ENCODE measurements at places on chromosomes 1 and 21.
A peak's percentile ranks its signal among the peaks of the same experiment; 100 is the strongest.

GRCh38 chr1:221881805-221882581 is 140.1 kb upstream of the DUSP10 start:
- no peak for DNase-seq

DNA sequence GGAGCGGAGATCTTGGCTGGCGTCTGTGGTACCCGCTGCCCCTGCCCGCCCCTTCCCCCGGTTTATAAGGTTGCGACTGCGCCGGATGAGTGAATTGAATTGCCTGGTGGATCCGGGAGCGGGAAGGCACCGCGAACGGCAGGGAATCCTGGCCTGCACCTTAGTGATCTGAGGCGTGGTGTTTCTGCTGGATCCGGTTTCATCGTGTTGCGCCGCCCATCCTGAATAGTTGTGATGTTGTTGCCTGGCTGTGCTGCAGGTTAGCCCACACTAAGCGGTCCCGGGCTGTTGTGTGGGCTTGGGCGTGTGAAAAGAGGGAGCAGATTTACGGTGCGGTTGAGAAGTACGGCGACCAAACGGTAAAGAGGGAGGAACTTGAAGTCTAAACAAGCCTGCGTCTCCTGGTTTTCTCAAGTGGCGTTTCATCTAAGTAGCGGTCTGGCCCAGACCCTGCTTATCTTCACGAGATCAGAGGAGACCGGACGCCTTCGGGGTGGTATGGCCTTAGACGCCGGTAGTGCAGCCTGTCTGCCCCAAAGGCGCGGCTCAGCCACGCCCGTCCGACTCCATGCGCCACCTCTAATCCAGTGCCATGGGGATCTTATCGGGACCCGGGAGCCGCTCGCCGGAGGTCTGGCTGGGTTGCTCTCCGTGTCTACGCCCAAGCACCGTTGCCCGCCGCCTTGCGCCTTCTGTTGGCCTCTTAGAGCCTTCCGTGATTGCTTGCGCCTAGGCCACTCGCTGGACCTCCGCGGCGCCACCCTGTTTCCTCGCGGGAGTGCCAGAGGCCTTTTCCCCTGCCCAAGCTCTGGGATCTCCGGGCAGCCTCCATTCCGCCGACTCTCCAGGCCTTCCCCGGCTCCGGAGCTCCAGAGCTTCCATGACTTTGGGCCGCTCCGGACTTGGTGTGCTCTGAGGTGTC is 87.5 kb upstream of the RHOU start:
- no peak for DNase-seq

DNA sequence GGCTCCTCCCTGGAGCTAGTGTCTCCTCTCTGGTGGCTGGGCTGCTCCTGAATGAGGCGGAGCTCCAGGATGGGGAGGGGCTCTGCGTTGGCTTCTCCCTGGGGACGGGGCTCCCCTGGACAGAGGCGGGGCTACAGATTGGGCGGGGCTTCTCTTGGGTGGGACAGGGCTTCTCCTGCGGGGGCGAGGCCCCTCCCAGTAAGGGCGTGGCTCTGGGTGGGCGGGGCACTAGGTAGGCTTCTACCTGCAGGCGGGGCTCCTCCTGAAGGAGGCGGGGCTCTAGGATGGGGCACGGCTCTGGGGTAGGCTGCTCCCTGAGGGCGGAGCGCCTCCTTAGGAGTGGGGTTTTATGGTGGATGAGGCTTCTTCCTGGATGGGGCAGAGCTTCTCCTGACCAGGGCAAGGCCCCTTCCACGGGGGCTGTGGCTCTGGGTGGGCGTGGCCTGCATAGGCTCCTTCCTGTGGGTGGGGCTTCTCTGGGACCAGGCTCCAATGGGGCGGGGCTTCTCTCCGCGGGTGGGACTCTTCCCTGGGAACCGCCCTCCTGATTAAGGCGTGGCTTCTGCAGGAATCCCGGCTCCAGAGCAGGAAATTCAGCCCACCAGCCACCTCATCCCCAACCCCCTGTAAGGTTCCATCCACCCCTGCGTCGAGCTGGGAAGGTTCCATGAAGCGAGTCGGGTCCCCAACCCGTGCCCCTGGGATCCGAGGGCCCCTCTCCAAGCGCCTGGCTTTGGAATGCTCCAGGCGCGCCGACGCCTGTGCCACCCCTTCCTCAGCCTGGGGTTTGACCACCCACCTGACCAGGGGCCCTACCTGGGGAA is 22.7 kb upstream of the ARF1 start:
- DNase-seq: no peak

GRCh38 chr1:182428043-182428442 is 21.9 kb upstream of the RGSL1 start:
- no peak for DNase-seq

DNA sequence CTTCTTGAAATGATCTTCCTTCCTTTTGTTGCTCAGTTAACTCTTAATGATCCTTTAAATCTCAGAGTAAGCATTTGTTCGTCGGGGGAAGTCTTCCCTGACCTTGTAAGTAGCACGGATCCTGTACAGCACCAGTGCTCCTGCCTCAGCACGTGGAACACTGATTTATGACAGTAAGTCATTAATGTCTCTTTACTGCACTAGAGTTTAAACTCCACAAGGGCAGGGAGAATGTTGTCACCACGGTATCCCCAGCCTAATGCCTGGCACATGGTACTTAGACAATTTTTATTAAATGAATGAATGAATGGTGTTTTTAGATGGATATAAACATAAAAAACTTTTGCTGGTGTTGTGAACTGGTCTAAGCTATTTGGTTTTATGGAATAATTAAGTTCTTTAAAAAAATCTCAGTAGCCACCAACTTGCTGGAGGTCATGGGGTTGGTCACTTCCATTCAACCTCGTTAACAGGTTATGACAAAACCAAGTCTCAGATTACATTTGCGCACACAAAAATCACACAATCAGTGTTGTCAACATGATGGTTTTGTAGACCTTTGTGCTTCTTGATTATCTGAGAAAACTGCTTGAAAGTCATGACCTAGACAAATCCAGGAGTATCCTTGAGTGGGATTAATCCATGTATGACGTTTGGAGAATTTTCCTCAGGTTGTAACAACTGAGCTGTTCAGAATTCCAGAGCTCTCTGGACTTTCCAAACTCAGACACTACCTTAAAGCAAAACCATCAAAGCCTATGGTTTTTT is 326.9 kb downstream of the DUSP10 start:
- DNase-seq: no peak

DNA sequence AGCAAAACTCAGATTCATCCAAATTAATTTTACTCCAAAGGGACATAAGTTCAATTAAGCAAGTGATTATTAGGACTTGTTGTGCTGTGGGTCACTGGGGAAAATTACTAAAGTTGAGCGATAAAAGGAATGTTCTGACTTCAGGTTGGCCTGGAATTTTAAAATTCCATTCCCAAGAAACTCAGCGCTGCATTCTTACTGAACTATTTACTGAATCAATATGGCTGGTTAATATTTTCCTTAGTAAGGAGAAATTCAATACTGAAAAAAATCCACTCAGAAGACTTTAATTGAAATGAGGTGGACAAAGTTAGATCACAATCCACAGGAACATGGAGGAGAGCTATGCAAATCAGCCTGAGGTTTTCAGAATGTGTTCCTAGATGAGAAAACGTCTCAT is 578.9 kb upstream of the NR5A2 start:
- DNase-seq: no peak

GRCh38 chr1:89440911-89441310 is 77.1 kb downstream of the GBP6 start:
- DNase-seq: no peak

GRCh38 chr1:116910379-116911187 is 867 bp downstream of the PTGFRN start:
- peak; percentile 3 for DNase-seq

DNA sequence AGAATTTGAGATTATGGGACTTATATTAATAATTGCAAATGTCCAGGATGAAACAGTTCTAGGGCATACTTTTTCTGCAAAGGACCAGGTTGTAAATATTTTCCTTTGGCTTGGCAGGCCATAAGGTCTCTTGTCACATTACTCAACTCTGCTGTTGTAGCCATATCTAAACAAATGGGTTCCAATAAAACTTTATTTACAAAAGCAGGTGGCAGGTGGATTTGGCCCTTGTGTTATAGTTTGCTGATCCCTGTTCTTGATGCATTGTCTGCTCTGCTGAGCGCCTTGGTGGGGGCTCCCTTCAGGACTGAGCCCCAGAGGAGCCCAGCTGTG is 258.5 kb downstream of the FOXD2 start:
- no peak for DNase-seq

DNA sequence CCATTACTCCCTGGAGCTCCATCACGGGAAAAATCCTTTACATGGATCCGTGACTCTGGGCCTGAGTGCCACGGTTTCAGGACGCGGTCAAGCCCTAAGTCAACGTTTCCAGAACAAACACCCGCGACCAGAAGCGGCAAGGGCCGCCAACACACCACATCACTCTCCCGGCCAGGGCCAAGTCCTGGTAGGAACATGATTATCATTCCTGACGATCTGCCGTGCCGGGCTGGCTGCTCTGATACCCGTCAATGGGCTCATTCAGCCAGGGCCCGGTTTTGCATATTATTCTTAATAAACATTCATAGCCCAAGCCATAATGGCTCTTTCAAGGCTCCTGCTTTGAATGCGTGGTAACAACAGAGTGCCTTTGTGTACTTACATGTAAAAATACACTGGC is 44.6 kb upstream of the SIM2 start:
- DNase-seq: no peak

DNA sequence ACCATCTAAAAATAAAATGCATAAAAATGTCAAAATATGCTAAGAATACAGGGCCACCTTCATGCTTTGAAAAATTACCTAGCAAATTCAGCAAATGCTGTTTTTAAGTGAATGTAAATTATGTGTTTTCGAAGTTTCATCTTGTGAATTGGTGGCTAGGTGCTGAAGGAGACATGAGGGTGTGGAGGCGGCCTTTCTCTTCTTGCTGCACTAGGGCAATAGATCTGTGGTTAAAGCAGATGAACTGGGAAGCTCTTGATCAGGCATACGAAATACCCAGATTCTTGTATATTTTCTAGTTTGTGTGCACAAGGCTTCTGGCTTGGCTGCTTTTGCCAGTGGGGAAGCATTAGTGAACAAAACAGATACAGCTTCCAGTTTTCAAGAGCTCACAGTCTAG is 224.5 kb downstream of the ST6GALNAC3 start:
- no peak for DNase-seq

Data from amniotic stem cell (primary cell).